ENCODE measurements at places on chromosomes 7 and 10. TPM values are rescaled to one million over a fixed set of nuclear protein-coding genes. Genes with fewer than 3 reads are reported as not detected.

GRCh38 chr10:101601541-101601940 is 13.4 kb downstream of the DPCD start:
- no peaks in the 10 kb centered on the region for H3K4me1 ChIP-seq
- no peak overlapping the region for H3K27ac ChIP-seq
- H3K4me3 ChIP-seq, result no peak overlapping the region
- DNase-seq, result no peak
- no peaks in the 10 kb centered on the region for H3K36me3 ChIP-seq

Gene PLAC9
- total RNA-seq, result 27.5 TPM

- H3K4me1 ChIP-seq, result peaks cover 18% of the 10 kb centered on the region
- H3K4me3 ChIP-seq, result no peak overlapping the region
- no peaks in the 10 kb centered on the region for H3K27me3 ChIP-seq
- no peak for DNase-seq
Observed at GRCh38 chr7:46776790-46777189, 805.1 kb downstream of the TNS3 start.

DNA sequence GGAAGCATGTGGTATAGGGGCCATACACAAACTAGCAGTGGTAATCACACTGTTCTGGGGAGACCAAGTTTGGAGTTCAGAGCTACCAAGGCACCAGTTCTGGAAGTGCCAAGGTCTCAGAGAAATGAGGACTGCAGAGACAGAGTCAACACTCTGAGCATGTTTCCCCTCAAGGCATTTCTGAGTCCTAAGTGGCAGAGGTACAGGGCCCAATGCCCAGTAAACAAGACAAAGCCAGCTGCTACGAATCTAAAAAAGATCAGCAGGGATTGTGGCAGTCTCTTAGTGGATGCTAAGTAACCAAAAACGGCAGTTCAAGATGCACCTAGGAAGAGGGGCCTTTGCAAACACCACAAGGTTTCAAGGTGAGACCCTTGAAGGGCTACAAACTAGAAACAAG is 271.9 kb downstream of the TNS3 start:
- no peak overlapping the region for H3K4me3 ChIP-seq
- H3K4me1 ChIP-seq, result peaks cover 24% of the 10 kb centered on the region
- peaks cover 14% of the 10 kb centered on the region for H3K36me3 ChIP-seq
- H3K27me3 ChIP-seq, result no peaks in the 10 kb centered on the region
- DNase-seq, result no peak
- H3K27ac ChIP-seq, result no peak overlapping the region

DNA sequence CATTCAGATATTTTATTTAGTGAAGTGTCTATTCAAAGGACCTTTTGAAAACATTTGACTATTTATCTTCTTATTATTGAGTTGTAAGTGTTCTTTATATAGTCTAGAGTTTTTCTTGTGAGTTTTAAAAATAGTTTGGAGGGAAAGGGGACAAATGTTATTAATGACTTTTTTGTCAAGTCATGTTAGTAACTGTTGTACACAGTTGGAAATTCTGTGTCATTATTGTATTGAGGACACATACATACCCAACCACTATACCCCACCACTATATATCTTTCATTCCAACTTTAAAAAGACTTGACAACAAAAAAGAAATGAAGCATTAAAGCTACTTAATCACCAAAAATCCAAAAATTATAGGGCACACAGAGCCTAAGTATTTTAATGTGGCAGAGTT is 53.2 kb upstream of the OIT3 start:
- no peaks in the 10 kb centered on the region for H3K36me3 ChIP-seq
- no peaks in the 10 kb centered on the region for H3K27me3 ChIP-seq
- no peaks in the 10 kb centered on the region for H3K4me1 ChIP-seq
- no peak overlapping the region for H3K4me3 ChIP-seq
- no peak for DNase-seq
- no peak overlapping the region for H3K27ac ChIP-seq

Gene VSTM2A
- total RNA-seq, result 1.0 TPM

DNA sequence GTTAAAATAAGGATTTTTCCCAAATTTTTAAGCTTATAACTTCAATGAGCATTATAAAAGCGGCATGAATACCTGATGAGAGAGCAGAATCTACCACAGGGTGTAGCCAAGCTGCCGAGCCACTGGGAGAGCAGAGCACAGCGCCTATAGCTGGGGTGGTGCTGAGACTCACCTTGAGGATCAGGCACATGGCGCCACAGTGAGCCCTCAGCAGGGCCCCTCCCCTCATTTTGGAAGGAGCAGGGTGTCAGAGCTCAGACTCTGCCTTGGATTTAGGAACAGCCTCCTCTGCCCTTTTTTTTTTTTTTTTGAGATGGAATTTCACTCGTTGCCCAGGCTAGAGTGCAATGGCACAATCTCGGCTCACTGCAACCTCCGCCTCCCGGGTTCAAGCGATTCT is 118.6 kb downstream of the SRPK2 start:
- H3K36me3 ChIP-seq, result no peaks in the 10 kb centered on the region
- no peak overlapping the region for H3K27ac ChIP-seq
- no peak for DNase-seq
- peaks cover 21% of the 10 kb centered on the region for H3K4me1 ChIP-seq
- no peak overlapping the region for H3K4me3 ChIP-seq

Gene ABCB4
- 6.7 TPM for total RNA-seq

Gene PALD1
- 14.1 TPM for total RNA-seq

Gene SYNPO2L
- 0.20 TPM for total RNA-seq

Gene ATG9B
- total RNA-seq, result 8.0 TPM

GRCh38 chr7:98266840-98267239 is 14.6 kb upstream of the BRI3 start:
- H3K4me3 ChIP-seq, result no peak overlapping the region
- H3K27me3 ChIP-seq, result no peaks in the 10 kb centered on the region

GRCh38 chr10:126392469-126392868 is 4.2 kb upstream of the ADAM12 start:
- H3K36me3 ChIP-seq, result peaks cover 11% of the 10 kb centered on the region
- H3K4me1 ChIP-seq, result peaks cover 57% of the 10 kb centered on the region
- H3K4me3 ChIP-seq, result no peak overlapping the region
- peak overlapping the region; percentile 85 for H3K27ac ChIP-seq
- DNase-seq, result no peak

Gene TAS2R5
- total RNA-seq, result 1.5 TPM

Gene ZCWPW1
- total RNA-seq, result 2.0 TPM

Gene DENND10
- 49.3 TPM for total RNA-seq

- no peak for DNase-seq
- no peaks in the 10 kb centered on the region for H3K4me1 ChIP-seq
- no peak overlapping the region for H3K27ac ChIP-seq
- H3K36me3 ChIP-seq, result no peaks in the 10 kb centered on the region
- no peaks in the 10 kb centered on the region for H3K27me3 ChIP-seq
- no peak overlapping the region for H3K4me3 ChIP-seq
Observed at GRCh38 chr7:77894574-77895091, 96.1 kb downstream of the PHTF2 start.

Gene STK31
- 0.58 TPM for total RNA-seq

Gene KMT2C
- total RNA-seq, result 49.8 TPM

DNA sequence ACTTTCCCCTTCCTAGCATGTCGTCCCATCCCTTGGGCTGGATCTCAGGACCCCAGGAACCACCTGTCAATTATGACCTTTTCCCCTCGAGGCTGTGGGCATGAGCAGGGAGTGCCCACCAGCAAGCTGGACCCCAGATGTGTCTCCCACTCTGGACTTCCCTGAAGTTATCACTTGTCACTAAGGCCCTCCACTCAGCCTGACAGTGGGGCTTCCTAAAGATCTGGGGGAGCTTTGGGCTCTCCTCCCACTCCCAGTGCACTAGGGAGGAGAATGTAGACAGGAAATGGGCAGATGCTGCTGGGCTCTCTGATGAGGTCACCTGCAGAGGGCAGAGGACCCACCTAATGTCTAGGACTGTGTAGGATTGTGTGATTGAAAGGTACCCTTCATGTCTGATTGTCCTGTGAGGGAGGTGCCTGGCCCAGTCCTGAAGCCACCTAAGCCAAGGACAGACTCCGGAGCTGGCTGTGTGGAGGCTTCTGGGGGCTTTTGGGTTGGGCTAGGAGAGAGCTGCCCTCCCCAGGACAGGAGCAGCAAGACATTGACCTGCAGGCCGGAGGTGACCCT is 18.7 kb downstream of the MYO1G start:
- H3K27ac ChIP-seq, result no peak overlapping the region
- H3K4me1 ChIP-seq, result peaks cover 1% of the 10 kb centered on the region

GRCh38 chr7:50164559-50165170 is 71.6 kb upstream of the ZPBP start:
- no peak overlapping the region for H3K4me3 ChIP-seq
- no peaks in the 10 kb centered on the region for H3K27me3 ChIP-seq
- H3K27ac ChIP-seq, result no peak overlapping the region
- H3K4me1 ChIP-seq, result no peaks in the 10 kb centered on the region

DNA sequence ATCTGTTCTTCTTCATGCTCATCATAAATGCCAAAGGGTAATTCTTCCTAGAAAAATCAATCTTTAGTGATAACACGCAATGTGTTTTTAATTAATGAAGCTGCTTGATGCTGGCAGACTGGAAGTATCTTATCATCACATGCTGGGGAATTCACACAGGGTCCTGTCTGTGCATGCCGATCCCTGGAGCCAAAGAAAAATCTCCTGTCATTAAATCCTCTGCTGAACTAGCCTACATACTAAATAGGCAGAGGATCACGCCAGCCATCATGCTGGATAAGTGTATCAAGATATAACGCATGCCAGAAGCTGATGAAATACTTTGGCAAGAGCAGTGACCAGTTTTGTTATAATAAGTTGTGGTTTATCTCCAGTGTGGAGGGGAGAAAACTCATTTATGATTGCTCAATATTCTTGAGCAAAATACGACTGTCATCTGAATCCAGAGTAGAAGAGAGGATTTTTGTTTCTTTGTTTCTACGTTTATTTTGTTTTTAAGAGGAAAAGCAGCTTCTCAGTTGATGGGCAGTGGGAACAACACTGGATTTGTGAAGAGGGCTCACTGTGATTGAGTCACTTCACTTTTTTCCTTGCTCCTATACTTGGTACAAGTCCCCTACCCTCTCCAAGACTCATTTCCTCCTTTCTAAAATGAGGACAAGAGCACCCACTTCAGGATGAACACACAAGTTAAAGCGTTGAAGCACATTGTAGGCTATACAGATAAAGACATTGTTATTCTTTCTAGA is 649.1 kb downstream of the TNS3 start:
- H3K27ac ChIP-seq, result no peak overlapping the region
- DNase-seq, result no peak
- H3K36me3 ChIP-seq, result no peaks in the 10 kb centered on the region
- H3K27me3 ChIP-seq, result no peaks in the 10 kb centered on the region

GRCh38 chr10:18860631-18861240 is 187.9 kb upstream of the MALRD1 start:
- no peak for DNase-seq
- H3K27me3 ChIP-seq, result no peaks in the 10 kb centered on the region
- peaks cover 10% of the 10 kb centered on the region for H3K4me1 ChIP-seq
- no peaks in the 10 kb centered on the region for H3K36me3 ChIP-seq

GRCh38 chr7:55129541-55130394 is 111.0 kb downstream of the EGFR start:
- peaks cover 27% of the 10 kb centered on the region for H3K27me3 ChIP-seq
- H3K36me3 ChIP-seq, result no peaks in the 10 kb centered on the region
- peaks cover 48% of the 10 kb centered on the region for H3K4me1 ChIP-seq
- DNase-seq, result no peak

Gene CASP7
- total RNA-seq, result 16.6 TPM

DNA sequence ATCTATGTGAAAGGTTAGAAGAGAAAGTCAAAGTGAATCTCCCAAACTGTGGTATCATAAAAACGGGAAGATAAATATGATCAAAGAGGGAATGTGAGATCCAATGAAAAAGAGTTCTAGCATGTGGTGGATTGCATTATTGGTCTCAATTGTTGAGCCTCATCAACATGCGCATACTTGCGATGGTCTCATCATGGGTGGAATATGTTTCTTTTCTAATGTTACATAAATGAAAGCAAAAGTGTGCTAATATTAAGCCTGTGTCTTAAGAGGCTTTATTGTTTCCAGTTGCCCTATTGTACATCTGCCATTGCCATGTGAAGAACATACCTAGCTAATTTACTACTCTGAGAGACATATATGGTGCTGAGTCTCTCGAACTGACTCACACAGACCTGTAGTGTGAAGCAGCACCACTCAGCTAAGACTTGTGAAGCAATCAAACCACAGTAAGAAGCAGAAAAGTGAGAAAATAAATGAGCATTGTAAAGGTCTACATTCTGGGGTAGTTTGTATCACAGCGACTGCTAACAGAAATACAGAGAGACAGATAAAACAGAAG is 645.5 kb upstream of the PCDH15 start:
- no peaks in the 10 kb centered on the region for H3K4me1 ChIP-seq
- DNase-seq, result no peak
- H3K27ac ChIP-seq, result no peak overlapping the region
- no peak overlapping the region for H3K4me3 ChIP-seq

DNA sequence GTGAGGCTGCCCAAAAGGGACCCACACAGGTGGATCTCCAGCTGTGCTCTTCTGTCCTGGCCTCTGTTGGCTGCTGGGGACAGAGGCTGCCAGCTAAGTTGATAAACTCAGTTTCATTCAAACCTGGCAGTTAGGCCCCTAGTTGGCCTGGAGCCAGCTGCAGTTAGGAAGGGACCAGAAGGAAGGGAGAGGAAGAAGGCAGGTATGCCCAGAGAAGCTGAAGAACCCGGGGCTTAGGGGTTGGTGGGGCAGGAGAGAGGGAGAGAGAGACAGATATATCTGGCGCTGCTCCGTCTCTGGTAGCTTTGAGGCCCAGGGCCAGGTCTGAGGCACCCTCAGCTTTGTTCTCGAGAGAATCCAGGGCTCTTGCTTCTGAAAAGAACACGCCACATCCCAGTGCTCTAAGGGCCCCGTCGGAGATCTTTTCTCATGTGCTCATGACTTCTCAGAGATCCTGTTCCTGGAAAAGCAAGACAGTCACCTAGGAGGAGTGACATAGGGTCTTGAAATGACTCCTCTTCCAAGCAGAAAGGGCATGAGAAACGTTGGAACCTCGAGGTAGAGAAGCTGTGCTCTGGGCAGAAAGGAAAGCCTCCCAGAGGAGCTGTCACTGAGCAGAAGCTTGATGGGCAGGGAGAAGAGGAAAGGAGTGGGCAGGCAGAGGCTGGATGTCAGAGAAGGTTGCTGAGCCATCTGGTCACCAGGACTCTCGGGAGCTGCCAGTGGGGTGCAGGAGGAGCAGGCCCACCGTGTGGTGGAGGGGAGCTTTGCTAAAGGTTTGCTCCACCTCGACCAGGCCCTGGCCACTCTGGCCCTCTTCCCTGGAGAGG is 153.6 kb downstream of the ARHGAP21 start:
- H3K4me3 ChIP-seq, result no peak overlapping the region
- no peak for DNase-seq
- H3K27me3 ChIP-seq, result no peaks in the 10 kb centered on the region
- no peak overlapping the region for H3K27ac ChIP-seq

Gene CLDN3
- total RNA-seq, result not detected

DNA sequence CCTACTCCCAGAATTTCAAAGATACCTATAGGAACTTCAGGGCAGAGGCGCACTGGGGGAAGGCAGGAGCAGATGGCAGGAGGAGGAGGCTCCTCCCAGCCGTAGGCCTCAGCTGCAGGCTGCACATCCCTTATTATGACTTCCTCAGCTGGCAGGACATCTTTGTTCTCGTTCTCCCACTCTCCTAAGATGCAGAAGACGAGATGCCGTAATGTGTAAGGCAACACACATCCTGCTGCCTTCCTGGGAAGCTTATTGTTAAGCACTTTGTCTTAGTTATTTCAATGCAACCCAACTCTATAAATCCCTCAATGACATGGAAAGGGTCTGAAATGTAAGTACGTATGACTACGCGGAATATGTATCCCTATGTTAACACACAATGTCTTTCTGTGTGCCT is 599.8 kb upstream of the MGMT start:
- H3K4me3 ChIP-seq, result peak overlapping the region; percentile 31
- H3K36me3 ChIP-seq, result no peaks in the 10 kb centered on the region
- H3K27me3 ChIP-seq, result no peaks in the 10 kb centered on the region
- DNase-seq, result no peak

Gene PNLIPRP1
- total RNA-seq, result not detected

Gene SLC13A1
- not detected for total RNA-seq

All from neural crest cell (in vitro differentiated cells).